T-helper 2 cell treated with Interferon-gamma antibody and Interleukin-4, amounts not matched to agents 100 ng/mL and 5 ng/mL, for 36 hours (primary cell): ENCODE measurements at places on chromosomes 2 and 18. TPM values are rescaled to one million over a fixed set of nuclear protein-coding genes. Genes with fewer than 3 reads are reported as not detected.

The TUBA4B gene
- total RNA-seq = not detected in 2 replicates

The AKAIN1 gene
- total RNA-seq = not detected in 2 replicates

The FAM124B gene
- 4.5 and 4.7 TPM in 2 replicates for total RNA-seq

The NR4A2 gene
- total RNA-seq = 1.9 and 2.1 TPM in 2 replicates

The LANCL1 gene
- total RNA-seq = 33.3 and 35.8 TPM in 2 replicates
